ENCODE measurements at places on chromosomes 6 and 20.

DNA sequence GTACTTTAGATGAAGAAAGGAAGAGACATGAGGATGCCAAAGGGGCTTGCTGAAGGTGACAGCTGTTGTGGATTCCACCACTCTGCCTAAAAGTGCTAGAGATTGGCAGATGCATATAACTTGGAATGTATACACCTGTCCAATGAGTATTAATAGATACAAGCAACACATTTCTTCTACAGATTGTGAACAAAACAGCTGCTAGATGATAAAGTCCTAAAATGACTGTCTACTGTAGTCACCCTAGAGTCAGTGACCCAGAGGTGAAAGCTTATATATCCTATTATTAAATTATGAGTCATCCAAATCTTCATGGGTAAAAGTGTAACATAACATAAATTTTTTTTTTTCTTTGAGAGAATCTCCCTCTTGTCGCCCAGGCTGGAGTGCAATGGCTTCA is 5.2 kb downstream of the RNF217 start:
- no peak for DNase-seq

DNA sequence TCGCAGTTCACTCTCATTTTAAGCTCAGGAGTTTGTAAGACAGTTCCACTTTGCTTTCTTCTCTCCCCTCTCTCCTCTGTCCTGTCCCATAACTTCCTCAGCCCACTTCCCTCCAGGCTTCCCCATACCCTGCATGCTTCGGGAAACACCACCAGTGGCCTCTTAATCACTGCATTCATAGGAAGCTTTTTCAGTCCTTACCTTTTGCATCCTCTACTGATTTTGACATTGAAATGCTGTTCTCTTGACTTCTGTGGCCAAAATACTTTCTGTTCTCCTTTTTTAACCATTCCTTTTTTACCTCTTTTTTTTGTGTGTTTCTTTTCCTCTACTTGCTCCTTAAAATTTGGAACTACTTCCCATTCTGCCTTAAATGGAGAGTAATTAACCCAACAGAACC is 69.7 kb downstream of the HIVEP1 start:
- DNase-seq = no peak

GRCh38 chr6:147514831-147515230 is 6.3 kb downstream of the SAMD5 start:
- no peak for DNase-seq

GRCh38 chr6:138428944-138429598 is 25.0 kb downstream of the HEBP2 start:
- peak; percentile 58 for DNase-seq

DNA sequence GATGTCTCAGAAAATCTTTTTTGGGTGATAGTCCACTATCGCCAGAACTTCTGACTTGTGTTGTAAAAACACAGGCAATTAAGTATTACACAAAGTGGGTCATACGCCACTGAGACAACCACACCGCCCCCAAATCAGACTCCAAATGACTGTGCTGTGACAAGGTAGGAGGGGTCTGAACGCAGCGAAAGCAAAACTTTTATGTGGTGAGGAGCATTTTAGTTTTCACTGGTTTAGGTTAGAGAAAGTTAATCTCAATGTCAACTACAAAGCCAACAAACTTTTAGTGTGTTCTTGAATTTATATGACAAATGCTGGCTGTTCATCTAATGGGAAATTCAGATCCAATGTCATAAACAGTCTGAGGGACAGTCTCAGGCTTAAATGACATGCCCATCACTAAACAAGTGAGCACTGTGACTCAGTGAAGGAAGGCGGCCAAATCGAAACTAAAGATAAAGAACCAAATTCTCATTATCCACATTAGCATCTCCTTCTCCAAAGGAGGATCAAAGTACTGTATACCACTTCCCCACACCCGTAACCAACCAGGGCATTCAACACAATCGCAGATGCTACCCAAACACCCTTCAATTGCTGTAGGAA is 186.7 kb downstream of the GJA10 start:
- DNase-seq = no peak

GRCh38 chr6:138310294-138310693 is 67.4 kb upstream of the SMIM28 start:
- peak; percentile 97 for DNase-seq

DNA sequence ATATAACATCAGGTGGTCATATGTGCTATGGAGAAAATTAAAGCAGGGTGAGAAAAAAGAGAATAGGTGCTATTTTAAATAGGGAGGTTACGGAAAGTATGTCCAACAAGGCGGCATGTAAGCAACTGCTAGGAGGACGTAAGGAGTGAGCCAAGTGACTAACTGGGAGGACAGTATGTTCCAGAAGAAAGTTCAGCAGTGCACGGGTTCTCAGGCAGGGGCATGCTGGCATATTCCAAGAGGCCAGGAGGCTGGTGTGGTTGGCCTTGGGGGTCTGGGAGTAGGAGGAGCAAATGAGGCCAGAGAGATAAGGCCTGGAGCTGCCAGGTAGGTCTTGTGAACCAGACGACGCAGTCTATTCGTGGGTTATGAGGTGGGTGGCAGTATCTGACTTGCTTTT is 112.4 kb downstream of the ARMC2 start:
- no peak for DNase-seq

DNA sequence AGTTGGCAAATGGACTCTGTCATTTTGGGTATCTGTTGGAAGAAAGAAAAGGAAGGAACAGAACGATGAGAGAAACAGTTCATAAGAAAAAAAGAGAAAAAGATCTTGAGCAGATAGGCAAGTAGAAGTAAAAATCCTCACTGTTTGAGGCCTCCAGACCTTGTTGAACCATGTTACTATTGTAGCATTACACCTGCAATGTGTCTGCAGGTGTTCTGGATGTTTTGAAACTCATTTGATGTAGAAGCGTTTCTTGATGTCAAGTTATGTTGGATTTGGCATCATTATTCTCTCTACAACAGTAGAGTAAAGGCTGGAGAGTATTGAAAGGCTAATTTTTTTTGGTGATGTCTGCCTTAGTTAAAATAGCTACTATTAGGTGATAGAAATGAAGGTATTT is 108.7 kb downstream of the CARMIL1 start:
- DNase-seq = no peak

GRCh38 chr6:144855812-144856531 is 570.8 kb downstream of the UTRN start:
- no peak for DNase-seq

DNA sequence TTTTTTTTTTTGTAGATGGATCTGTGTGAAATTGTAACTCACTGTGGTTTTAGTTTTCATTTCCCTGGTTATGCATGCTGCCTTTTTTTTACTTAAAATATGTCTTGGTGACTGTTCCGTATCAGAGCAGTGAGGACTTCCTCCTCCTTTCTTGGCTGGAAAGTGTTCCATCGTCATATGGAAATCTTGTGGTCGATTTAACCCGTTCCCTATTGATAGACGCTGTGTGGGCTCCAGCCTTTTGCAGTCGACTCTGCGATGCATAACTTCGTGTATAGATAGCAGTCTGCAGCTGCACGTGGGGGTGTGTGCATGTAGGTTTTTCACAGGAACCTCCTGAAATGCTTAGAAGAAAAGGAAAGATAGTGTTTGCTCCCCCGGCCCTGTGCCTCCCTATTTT is 28.1 kb upstream of the PNPLA1 start:
- DNase-seq = no peak

- DNase-seq = no peak
These were observed 15.5 kb downstream of the ITPR3 start for GRCh38 chr6:33636655-33637054.

DNA sequence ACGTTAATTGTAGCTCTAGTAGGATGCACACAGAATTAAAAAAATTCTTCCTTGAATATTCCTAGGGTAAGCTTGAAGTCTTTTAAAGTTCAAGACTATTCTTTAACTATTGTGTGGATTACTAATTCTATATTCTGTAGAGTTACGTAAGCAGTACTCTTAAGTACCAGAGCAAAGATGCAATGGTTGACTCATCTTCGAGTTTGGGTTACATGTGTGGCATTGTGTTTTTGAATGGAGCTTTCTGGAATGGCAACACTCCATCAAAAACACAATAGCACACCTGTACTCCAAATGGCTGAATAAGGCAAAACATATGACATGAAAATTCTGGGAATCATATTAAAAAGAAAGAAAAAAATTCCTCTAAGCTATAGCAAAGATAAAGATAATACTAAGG is 33.5 kb upstream of the CEP162 start:
- no peak for DNase-seq

- no peak for DNase-seq
These were observed 29.2 kb downstream of the OSBPL2 start for GRCh38 chr20:62267543-62267942.

GRCh38 chr6:169880516-169880915 is 129.1 kb downstream of the ERMARD start:
- DNase-seq = no peak
